ENCODE measurements at places on chromosomes 2 and 18.

GRCh38 chr2:239962890-239963591 is 62.1 kb downstream of the NDUFA10 start:
- no peak for DNase-seq

DNA sequence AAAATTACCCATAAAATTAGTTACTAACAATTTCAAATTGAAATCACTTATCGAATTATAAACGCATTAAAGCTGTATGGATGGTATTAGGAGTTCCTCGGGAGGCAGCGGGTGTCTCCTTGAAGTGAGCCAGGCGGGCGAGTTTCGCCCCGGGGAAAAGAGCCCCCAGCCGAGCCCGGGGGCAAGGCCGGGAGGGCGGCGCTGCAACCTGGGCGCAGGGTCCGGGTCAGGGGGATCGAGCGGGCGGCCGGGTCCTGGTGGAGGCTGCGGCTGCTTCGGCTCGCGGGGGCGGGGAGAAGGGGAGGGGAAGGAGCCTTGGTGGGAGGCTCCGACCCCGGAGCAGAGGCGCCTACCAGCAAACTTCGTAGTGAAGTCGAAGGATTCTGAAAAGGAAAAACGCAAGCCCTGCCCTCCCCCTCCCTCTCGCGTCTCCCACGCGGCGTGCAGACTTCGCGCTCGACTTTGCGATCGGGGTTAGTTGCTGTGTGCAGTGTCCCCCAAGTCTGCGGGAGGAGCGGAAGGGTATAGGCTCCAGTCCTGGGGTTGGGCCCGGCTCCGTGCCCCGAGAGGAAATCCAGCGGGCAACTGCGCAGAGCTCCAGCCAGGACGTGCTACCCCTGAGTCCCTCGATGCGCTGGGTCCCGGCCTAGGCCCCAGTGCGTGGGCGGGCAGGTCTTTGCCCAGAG is 140.8 kb downstream of the MEIS1 start:
- DNase-seq, result peak; percentile 5

GRCh38 chr2:200406379-200406778 is 99.9 kb downstream of the SPATS2L start:
- DNase-seq, result no peak

- DNase-seq, result no peak
These were observed 6.7 kb upstream of the ADCY3 start for GRCh38 chr2:24926602-24927252.

DNA sequence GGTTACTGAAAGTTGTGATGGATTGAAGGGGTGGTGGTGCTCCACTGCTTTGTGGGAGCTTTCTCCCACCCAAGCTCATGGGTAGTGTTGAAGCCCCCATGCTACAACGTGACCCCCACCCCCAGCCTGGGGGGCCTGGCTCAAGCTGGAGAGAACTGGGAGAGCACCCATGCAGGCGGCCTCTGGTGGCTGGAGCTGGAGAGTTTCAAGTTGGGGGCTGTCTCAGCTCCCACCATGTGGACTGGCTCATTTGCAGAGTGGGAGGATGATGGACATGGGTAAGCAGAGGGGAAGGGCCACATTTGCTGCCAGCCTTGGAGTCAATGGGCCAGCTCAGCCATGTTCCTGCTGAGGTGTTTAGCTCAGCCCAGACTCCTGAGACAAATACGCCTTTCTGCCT is 62.8 kb downstream of the INPP4A start:
- no peak for DNase-seq

DNA sequence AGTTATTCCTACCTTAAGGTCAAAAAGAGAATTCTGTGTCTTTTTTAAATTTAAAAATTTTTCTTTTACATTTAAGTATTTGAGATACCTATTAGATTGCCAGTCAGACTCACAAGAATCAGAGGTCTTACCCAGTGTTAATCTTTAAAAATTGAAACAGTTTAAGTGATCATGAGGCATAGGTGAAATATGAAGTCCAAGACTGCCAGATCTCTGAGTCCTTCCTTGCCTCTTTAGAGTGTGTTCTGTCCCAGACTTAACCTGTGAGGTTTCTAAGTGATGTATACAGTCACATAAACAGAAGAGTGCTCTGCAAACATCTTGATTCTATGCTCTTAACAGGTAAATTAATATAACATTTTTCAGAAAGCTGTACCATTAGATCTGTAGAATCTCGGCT is 40.6 kb downstream of the ACTR3 start:
- no peak for DNase-seq

DNA sequence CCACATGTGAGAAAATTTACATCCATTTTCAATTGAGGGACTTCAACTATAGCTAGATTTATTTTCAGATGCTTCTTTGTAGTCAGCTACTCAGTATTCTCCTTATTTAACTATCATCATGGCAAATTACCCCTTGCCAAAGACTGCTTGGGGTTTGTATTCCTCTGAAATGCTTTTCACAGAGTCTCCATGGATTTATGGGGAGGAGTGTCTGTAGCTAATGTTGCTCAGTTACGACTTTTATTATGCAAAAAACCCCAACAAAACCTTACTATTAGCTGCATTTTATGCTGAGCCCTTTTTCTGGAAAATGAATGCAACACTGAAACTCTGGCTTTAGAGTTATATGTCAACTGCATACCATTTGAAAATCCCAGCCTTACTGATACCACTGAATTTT is 78.6 kb downstream of the RFTN2 start:
- DNase-seq, result no peak

- DNase-seq, result no peak
These were observed 53.6 kb upstream of the COX7A2L start for GRCh38 chr2:42414648-42415047.

GRCh38 chr2:99555404-99555803 is 65.6 kb upstream of the REV1 start:
- DNase-seq, result no peak

- DNase-seq, result no peak
These were observed 81.9 kb downstream of the TGOLN2 start for GRCh38 chr2:85245891-85246290.

DNA sequence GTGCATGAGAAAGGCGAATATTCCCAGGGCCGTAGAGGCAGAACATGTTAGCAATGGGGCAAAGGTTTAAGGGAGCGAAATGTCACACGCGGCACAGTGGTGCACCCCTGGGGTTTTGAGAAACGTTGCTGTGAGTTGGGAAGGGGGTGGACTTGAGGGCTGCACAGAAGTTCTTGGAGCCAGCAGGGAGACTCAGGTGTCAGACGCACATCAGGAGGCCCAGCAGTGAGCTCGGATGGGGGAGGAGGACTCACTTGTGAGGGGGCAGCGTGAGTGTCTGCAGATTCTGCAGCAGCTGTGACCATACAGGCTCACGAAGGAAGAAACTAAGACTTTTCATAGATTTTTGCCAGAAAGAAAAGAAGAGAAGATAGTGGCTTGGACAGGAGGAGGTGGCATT is 218.2 kb downstream of the SNTG2 start:
- no peak for DNase-seq

DNA sequence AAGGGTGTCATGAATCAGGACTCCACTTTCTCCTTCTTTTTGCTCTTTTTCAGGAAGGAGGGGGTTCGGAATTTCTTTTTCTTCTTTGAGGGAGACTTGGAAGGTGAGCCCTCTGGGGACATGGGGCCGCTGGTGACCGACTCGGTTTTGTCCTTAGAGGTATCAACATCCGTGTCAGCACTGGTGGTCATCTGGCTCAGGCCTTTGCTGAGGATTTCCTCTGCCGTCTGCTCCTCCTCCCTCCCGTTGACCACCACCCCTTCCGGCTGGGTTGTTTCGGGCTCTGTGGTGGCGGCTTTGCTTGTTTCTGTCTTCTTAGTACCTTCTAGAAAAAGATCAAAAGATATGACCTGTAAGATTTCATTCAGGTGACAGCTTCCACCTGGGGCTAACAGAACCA is 104.6 kb downstream of the ADD2 start:
- DNase-seq, result no peak

GRCh38 chr2:103176294-103176915 is 414.6 kb downstream of the TMEM182 start:
- no peak for DNase-seq

DNA sequence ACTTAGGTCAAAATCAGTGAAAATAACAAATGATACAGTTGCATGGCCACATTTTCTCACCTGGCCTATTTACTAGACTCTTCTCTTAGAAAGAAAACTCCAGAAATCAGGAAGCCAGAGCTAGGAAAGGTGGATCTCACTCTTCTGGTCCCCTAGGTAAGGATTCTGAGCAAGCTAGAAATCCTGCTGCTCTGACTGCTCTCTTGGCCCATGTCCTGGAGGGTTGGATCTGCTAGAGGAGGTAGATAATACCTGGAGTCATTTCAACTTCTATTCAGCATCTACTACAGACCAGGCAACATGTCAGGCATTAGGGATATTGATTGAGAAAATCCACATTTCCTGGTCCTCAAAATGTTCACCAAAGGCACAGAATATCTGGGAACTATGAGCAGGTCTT is 34.9 kb downstream of the AKAIN1 start:
- no peak for DNase-seq

All from DMS79 (cell line).